NCI-H1092 (cell line): ENCODE measurements at places on chromosomes 4 and X.

DNA sequence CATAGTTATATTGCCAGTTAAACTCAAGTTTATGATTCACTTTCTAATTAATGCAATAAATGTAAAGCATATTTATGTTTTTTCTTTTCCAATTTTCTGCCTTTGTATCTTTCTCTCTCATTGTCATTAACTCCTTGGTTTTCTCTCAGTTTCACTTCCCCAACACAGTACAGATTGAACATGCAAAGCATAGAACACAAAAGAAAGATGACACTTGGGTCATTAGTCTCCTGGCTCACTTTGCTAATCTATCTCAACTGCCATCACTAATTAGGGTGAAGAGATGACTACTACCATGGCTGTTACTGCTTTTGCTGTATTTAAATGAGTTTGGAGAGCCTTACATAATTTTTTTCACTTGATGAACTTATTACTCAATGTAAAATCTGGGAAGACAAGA, 12.3 kb upstream of the NAA11 start:
- DNase-seq = no peak

- no peak for DNase-seq
Measured at GRCh38 chr4:35963383-35963782, 280.9 kb downstream of the ARAP2 start.

GRCh38 chr4:158050942-158051341, 121.9 kb downstream of the GASK1B start:
- no peak for DNase-seq

GRCh38 chrX:66015152-66015831, 24.6 kb downstream of the VSIG4 start:
- no peak for DNase-seq

- no peak for DNase-seq
Measured at GRCh38 chrX:133493366-133493765, 78.1 kb upstream of the GPC4 start.

DNA sequence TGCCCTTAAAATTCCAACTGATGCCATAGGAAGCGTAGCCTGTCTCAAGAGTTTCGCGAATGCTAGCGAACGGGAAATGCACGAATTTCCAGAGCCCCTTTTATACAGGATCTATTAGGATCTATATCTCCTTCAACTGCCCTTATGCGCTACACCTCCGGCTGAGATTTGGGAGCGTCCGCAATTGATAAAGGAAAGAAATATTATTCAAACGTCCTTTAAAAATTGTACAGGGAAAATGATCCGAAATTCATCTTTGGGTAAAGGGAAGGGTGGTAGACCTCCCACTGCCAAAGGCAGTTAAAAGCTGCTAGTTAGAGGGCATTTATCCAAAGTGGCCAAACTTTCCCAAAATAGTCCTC, 609 bp downstream of the NR3C2 start:
- no peak for DNase-seq

GRCh38 chrX:48475296-48475695, 703 bp upstream of the FTSJ1 start:
- no peak for DNase-seq

GRCh38 chrX:121949041-121949760, 901.8 kb downstream of the GLUD2 start:
- DNase-seq = no peak

DNA sequence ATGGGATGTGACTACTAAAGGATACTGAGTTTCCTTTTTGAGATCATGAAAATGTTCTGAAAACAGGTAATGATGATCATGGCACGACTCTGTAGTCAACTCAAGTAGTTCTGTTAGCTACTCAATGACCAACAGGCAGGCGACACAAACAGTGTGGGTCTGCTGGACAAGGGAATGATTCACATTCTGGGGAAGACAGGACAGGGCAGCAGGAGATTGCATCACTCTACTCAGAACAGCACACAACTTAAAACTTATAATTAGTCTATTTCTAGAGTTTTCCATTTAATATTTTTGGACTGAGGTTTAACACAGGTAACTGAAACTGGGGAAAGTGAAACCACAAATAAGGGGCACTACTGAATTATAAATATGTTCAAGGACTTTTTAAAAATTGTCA, 365.2 kb downstream of the PRDM5 start:
- no peak for DNase-seq

DNA sequence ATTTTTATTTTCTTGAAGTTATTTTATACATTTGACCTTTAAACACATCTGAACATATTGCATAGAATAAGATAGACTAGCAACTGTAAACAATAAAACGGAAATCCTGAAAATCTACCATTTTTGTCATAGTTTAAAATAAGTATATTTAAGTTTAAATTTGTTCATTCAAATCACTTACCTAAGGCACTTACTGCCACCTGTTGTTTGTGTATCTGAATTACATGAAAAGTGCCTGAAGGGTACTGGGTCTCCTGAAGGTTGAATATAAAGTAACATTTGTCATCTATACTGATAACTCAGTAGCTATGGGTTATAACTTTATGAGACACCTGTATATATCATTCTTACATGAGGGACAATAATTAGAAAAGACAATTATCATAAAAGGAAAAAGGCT, 38.6 kb downstream of the TRPC5 start:
- DNase-seq = no peak

DNA sequence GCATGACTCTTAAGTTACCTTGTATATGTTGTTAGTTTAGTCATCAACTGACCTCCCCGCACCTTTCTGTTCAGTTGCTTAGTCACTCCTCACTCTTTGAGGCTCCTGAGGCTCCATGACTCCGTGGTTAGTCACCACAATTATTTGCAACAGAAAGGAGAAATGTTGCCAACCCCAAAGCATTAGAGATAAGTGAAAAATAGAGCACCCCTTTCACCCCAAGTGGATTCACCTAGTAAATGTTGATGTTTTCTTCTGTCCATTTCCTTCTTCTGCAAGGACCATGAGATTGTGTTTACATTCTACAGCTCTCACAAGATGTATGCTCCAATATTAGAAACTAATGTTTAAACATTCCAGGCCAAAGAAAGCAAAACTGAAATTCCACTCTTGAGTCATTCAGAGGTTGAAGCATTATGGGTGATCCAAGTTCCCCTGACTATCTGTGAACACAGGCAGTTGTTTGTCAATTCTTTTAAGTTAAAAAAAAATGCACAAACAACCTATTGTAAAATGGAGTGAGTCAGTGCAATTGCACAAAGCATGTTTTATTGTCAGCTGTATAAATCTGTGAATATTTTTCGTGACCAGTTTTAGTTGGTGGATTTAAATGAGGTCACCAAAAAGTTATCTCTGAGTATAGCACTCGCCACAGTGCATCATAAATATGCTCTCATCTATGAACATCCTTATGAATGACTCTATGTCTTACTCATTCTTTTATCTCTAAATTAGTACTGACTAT, 552.4 kb upstream of the MAGEB2 start:
- no peak for DNase-seq

GRCh38 chr4:1582227-1582626, 101.9 kb downstream of the FAM53A start:
- no peak for DNase-seq

- DNase-seq = no peak
Measured at GRCh38 chr4:86963697-86964096, 28.9 kb downstream of the AFF1 start.

DNA sequence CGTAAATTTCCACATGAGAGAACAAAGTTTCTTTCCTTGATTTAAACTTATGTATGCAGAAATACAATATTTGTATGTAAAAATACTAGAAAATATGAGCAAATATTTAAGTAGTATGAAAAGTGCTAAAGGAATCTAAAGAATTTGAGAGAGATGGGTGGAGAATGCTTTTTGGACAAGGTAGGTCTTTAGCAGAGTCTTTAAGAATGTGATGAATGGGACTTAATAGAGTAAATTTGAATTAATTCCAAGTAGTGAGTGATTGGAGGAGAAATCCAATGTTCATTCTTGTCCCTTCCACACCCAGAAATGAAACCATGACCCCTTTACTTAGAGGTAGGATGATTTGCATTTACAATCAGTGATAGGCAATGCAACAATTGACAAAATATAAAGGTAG, 570.9 kb upstream of the ZFP42 start:
- no peak for DNase-seq

GRCh38 chr4:98657531-98658286, 702 bp downstream of the TSPAN5 start:
- peak; percentile 57 for DNase-seq

DNA sequence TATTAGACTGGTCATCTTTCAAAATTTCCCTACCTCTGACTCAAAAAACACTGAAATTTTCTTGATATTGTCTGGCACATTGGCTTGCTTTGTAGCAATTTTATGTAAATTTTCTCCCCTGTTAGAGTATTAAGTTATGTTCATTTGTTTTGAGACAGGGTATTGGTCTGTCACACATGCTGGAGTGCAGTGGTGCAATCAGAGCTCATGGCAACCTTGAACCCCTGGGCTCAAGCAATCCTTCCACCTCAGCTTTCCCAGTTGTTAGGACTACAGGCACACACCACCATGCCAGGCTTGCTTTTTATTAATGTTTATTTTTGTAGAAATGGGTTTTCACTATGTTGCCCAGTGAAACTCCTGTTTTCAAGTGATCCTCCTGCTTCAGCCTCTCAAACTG, 17.5 kb downstream of the FABP2 start:
- no peak for DNase-seq

DNA sequence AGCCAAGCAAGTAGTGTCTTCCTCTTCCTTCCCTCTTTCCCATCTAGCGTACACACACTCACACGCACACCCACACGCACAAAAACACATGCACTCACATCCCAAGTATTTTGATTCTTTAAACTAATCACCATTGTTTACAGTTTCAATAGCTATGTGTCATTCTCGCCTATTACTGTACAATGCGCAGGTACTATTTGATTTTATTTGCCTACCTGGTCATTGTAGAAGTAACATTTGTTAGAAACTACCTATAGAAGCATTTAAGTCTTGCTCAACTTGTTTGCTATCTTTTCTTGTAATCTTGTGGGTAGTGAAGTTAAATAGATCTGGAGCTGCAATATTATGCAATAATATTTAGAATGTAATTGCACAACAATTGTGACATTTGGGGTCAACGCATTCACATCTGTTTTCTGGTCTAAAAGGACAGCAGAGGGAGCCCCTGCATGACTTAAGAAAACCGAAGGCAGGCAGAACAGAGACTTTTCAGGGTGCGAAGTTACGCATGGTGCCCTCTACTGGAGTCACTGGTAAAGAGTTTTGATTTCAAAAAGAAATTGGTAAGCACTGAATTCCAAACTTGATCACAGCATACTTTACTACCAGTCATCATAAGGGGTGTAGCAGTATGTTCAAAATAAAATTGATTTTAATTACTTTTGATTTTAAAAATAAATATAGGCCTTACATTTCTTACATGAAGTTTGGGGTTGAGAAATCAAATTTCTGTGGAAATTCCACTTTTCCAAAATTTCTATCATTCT, 503.3 kb upstream of the FAM241A start:
- DNase-seq = peak; percentile 45

DNA sequence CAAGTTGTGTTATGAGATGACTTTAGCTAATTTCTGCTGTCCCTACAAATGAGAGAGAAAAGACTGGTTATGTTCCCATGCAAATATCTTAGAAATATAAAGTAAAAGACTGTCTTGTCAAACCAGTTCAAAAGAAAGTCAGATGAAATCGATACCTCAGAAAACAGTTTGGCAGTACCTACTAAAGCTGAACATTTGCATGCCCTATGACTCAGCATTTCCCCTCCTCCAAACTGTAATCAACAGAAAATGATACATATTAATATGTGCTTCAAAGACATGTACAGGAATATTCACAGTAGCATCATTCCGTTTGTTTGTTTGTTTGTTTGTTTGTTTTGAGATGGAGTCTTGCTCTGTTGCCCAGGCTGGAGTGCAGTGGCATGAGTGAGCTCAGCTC, 90.3 kb downstream of the ARX start:
- no peak for DNase-seq

DNA sequence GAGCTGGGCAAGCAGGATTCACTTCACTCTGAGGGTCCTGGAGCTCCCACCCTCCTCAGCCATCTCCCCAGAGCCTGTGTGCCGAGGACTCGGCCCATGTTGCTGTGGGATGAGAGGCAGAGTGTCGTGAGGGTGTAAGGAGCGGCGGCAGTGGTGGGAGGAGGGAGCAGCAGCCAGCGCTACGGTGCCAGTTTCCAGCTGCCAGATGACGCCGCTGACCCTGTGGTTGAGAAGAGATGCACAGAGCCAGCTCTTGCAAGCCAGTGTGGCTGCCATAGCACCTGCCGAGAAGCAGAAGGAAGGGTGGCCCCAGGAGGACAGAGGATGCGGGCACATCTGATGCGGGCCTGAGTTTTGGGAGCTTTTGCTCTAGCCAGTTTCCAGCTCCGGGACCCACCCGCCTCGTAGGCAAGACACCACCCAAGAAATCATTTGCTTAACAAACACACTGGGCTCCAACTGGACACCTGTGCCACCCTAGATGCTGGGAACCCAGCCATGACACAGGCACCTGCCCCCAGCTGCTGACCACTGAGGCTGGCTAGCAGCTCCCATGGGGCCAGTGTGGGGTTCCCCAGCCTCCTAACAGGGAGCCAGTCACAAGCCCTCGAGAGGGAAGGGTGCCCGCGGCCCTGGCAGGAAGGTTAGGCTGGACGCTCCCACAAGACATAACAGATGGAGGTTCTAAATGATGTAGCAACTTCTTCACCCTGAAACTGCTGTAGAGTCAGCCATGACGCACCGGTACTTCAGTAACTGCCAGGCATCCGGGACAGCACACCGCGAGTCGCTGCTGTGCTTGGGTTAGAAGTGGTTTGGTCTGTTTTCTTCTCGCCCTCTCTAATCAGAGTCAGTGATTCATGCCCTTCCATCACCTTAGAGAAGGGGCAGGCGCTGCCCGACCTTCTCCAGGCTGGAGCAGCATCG, 8.9 kb downstream of the MSANTD1 start:
- DNase-seq = no peak

DNA sequence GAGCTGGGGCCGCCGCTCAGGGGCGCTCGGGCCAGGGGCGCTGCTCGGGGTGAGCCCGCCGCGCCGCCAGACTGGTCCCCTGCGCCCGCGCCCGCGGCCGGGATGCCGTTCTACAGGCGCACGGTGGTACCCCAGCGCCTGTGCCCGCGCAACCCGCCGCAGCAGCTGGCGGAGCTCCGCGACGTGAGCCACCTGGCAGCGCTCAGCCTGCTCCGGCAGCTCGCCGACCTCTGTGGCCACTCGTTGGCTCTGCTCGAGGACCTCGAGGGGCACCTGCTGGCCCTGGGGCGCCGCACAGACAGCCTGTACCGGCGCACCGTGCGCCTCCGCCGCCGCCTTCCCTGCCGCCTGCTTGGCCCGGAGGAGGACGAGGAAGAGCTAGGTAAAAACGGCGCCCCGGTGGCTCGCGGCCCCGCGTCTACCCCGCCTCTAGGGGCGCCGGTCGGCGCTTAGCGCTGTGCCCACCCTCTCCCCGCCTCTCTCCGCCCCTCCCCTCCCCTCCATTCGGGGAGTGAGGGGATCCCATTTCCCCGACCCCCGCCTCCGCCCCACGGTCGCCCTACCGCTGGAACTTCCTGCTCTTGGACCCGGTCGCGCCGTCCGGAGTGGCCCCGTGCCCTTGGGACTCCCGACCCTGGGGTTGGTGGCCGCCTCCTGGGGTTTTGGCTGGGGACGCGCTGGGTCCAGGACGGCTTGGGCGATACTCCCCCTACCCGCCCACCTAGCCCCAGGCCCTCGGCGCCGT, 513 bp downstream of the NHSL2 start:
- no peak for DNase-seq
